ENCODE measurements at places on chromosomes 6 and 20.

GRCh38 chr6:149423964-149424440 is 23.9 kb downstream of the SUMO4 start:
- DNase-seq, result no peak

DNA sequence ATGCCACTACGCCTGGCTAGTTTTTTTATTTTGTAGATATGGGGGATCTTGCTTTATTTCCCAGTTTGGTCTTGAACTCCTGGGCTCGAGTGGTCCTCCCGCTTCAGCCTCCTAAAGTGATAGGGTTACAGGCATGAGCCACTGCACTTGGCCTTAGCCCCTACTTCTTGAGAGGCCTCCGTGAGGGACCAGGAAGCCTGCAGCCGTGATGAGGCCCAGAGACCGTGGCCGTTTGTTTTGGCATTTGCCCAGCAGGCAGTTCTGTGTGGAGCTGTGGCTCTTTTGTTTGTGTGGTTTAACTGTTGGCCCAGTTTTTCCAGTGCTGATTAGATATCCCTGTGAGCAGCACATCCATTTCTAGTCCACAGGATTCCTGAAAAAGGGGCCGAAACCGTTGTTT is 39.8 kb downstream of the SRSF3 start:
- DNase-seq, result peak; percentile 48

DNA sequence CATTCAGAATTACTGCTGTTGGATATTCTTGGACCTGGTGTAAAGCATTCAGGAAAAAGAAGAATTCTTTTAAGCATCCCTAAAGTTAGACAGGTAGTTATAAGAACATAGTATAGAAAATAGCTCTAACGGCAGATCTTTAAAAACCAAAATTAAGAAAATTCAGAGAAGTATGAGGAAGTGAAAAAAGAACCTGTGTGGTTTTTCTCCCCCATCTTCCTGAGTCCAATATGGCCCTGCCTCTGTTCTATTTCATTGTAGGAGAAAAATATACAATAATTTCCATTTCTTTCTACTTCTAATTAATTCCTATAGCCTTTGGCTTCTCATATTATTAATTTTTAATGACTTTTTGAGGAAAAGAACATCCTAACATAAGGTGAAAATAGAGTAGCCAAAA is 47.1 kb downstream of the FHL5 start:
- DNase-seq, result no peak

GRCh38 chr6:90787446-90787845 is 200.6 kb upstream of the MAP3K7 start:
- no peak for DNase-seq

DNA sequence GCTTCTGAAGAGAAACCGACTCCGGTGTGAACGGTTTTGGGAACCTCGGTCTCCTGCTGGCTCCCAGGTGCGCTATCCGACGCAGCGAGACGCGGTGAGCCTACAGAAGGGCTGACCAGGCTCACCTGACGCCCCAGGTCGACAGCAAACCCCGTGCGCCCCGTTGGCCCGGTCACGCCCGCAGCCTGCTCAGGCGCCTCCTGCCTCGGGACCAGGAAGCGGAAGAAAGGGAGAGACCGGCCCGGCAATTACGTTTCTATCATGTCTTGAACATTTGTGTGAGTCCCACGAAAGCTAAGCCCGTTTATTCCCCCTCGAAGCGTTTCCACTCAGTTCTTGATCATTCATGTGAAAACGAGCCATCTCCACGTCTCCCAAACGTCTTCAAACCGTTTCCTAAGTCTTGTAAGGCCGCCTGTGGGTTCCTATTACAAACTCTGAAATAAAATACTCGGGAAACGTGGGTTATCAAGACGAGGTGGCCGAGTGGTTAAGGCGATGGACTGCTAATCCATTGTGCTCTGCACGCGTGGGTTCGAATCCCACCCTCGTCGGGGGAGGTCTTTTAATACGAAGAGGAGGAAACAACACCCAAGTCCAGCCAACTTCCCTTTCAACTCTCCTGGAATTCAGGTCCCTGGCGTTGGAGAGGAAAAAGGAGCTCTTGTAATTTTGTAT is 150.5 kb upstream of the PRSS16 start:
- peak; percentile 69 for DNase-seq

- no peak for DNase-seq
Observed at GRCh38 chr20:41406353-41406752, 39.7 kb upstream of the EMILIN3 start.

- DNase-seq, result no peak
Observed at GRCh38 chr6:122717350-122717749, 62.2 kb upstream of the FABP7 start.

GRCh38 chr6:18795726-18796125 is 408.6 kb downstream of the RNF144B start:
- DNase-seq, result no peak

GRCh38 chr6:91667596-91667995 is 1080.7 kb upstream of the MAP3K7 start:
- no peak for DNase-seq

GRCh38 chr20:21465799-21466198 is 48.1 kb downstream of the NKX2-2 start:
- DNase-seq, result no peak

GRCh38 chr6:22028403-22029090 is 268.3 kb downstream of the PRL start:
- no peak for DNase-seq

DNA sequence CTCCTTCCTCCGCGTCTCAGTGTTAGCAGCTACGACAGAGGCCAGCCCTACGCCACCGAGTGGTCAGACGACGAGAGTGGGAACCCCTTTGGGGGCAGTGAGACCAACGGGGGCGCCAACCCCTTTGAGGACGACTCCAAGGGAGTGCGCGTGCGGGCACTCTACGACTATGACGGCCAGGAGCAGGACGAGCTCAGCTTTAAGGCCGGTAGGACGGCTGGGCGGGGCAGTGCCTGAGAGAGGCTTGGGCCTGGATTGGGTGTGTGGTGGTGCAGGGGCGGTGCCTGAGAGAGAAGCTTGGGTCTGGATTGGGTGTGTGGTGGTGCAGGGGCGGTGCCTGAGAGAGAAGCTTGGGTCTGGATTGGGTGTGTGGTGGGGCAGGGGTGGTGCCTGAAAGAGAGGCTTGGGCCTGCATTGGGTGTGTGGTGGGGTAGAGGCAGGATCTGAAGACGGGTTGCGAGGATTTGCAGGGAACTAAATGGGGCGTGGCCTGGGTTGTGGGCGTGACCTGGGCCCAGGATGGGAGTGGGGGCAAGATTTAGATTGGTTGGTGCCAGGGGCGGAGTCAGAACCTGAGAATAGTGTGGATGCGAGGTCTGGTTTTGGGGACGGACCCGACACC is 24.4 kb downstream of the SPDEF start:
- peak; percentile 98 for DNase-seq

GRCh38 chr20:63682384-63683139 is 13.9 kb upstream of the TNFRSF6B start:
- DNase-seq, result peak; percentile 100

DNA sequence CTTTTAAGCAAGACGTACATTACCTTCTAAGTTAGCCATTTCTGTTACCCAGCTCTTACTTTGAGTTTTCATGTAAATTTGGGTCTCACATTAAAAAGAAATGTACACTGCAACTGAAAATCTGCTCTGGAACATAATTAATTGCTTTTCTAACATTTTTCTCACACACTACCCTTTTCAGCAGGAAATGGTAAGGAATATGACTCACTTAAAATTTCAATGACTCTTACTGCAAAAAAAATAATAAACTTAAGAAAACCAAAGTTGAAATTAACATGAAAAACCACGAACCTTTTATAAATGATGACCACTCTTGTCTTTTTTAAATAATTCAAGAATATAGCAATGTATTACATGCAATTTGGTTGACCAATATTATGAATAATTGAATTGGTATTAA is 1.3 kb downstream of the CGA start:
- no peak for DNase-seq

GRCh38 chr20:54207053-54207742 is 689 bp upstream of the PFDN4 start:
- no peak for DNase-seq

GRCh38 chr6:53165293-53165692 is 16.7 kb upstream of the GCM1 start:
- DNase-seq, result no peak

- no peak for DNase-seq
Observed at GRCh38 chr6:35018182-35018519, 123.0 kb downstream of the TCP11 start.

DNA sequence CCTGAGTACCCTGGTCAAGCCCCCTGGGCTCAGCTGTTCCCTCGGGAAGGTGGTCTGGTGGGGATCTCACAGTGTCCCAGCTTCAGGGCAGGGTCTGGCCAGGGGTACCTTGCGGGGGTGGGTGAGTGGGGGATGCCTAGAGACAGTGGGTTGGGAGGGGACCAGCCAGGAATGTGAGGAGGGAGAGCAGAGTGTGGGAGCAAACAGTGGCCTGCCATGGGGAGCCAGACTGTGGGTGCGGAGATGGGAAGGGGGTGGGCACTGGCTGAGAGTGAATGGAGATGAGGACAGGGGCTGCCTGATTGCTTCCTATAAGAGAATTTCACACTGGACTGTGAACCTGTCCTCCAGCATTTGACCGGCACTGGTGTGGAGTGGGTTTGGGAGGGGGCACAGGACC is 95.1 kb downstream of the VEGFA start:
- no peak for DNase-seq

GRCh38 chr6:55208478-55209458 is 34.5 kb downstream of the HCRTR2 start:
- DNase-seq, result no peak

DNA sequence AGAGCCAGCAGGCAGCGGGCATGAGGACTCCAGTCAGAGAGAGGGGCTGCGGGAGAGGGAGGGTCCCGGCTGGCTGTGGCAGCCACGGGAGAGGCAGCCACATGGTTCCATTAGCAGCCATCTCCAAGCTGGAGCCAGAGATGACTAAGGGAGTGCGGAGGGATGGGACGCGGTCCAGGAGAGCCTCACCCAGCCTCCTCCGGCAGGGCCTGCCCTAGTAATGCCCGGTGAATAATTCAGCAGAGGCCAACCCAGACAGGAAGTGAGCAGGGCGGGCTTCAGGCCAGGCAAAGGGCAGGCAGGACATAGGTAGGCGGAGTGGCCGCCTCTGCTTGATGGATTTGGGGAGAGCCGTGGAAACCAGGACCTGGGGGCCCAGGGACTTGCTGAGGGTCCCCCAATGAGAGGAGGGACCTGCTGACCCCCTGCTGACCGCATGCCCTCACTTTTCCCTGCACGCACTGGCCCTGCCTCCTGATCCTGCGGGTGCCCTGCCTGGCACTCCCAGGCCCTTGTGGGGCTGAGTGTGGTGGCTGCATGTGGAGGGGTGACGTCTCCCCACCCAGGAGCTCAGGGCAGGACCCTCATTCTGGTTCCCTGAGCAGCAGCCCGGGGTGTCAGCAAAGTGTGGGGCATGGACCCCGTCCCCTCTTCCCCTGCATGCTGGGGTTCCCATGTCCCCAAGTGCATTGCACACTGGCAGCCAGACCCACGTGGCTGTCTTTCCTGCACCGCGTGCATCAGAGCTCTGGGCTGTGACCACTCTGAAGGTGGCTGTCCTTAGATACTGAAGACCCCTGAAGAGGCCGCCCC is 51.8 kb upstream of the SLCO4A1 start:
- peak; percentile 99 for DNase-seq

GRCh38 chr6:112337209-112337638 is 9.9 kb upstream of the RFPL4B start:
- DNase-seq, result peak; percentile 83

GRCh38 chr6:37017606-37018197 is 12.2 kb downstream of the FGD2 start:
- no peak for DNase-seq

- DNase-seq, result no peak
Observed at GRCh38 chr6:20696676-20697075, 162.4 kb downstream of the CDKAL1 start.

DNA sequence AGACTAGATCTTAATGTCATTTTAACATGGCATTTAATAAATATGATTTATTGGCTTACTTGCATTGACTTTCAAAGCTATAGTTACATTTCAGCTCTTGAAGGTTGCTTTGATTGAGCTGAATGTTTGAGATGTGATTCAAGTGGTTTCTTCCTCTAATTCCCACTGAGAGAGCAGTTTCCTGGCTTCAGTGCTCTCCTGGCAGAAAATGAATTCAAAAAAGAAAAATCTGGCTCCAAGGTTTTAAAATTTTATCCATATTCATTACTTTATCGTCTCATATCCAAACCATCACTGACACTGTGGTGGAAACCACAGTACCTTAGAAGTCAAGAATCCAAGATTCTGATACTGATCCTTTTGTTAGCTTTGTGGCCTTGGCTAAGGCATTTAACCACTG is 263.1 kb upstream of the HSF2 start:
- DNase-seq, result no peak

GRCh38 chr6:7426447-7427169 is 37.0 kb downstream of the RIOK1 start:
- DNase-seq, result no peak

GRCh38 chr6:151179321-151179720 is 60.4 kb upstream of the AKAP12 start:
- DNase-seq, result peak; percentile 62

GRCh38 chr6:35282472-35282871 is 15.1 kb upstream of the DEF6 start:
- no peak for DNase-seq

DNA sequence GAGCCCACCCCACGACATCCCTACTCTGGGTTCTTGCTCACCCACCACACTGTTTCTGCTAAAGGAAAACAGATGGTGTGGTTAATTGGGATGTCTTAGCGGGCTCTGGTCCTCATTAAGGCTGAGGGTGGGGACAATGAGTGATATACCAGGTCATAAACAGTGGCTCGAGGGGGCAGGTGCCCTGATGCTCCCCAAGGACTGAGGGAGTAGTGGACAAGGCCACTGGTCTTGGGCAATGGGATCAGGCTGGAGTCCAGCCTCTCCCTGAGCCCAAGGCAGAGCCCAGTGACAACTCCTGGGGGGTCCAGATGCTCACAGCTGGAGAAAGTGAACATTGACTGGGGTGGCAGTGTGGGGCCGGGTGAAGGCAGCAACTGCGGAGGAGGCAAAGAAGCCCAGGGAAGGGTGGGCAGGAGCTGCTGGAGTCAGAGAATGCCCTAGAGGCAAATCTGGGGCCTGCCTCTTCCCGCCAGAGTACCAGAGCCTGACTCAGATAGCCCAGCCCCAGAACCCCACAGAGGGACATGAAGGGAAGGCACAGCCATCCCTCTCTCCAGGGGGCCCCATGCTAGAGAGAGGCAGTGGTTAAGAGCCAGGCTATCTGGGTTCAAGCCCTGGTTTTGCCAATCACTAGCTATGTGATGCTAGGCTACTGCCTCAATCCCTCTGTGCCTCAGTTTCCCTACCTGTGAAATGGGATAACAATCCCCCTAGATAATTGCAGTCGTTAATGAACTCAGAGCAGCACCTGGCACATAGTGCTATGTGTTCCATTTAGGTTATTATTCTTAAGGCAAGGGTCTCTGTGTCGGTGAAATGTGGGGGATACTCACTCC is 72.3 kb downstream of the MRPL14 start:
- DNase-seq, result peak; percentile 94

GRCh38 chr20:23668477-23668951 is 20.3 kb downstream of the CST4 start:
- DNase-seq, result peak; percentile 14

All from MG63 (cell line).